AG09319 (cell line): ENCODE measurements at places on chromosomes 5 and 9.
A peak's percentile ranks its signal among the peaks of the same experiment; 100 is the strongest.

DNA sequence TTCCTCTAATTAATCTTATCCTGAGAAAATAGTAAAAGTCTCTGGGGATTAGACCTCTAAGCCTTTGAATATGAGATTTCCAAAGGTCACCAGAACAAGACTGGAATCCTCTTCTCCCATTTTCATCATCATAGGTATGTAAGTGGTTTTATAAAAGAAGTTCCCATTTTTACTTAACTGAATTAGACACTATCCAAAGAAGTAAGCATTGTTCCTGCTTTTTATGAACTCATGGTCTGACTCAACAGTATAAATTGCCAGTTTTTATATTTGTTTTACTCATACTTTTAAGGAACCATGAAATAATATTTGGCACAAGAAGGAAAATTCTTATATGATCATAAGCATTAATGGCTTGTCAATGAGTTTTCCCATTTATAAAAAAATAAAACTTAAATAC is 167.1 kb upstream of the ADRA1B start:
- DNase-seq = no peak

- DNase-seq = no peak
Measured at GRCh38 chr5:159913501-159913900, 2.8 kb upstream of the ADRA1B start.

DNA sequence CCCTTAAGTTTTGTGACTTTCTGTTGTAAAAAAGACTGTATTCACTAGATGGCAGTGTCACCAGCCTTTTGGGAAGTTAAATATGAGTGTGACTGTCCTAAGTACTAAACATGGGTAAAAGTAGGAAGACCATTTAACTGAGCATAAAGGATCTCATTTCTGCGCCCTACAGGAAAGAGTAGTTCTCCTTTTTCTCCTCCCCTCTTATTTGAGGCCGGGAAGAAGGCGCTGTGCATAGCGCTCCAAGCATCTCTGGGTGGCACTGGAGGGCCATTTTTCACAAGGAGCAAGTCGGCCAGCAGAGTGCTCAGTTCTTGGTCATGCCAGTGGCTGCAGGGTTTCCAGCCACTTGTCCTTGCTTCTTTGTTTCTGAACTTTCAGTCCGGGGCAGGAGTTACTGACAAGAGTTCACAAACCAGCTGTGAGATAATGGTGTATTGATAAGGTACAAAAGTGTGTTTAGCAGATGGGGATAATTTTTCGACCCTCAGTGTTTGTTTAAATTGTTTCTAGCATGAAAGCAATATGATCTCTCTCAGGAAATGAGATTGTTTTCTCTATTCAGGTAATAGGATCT is 227.6 kb upstream of the DMRT1 start:
- peak; percentile 81 for DNase-seq

DNA sequence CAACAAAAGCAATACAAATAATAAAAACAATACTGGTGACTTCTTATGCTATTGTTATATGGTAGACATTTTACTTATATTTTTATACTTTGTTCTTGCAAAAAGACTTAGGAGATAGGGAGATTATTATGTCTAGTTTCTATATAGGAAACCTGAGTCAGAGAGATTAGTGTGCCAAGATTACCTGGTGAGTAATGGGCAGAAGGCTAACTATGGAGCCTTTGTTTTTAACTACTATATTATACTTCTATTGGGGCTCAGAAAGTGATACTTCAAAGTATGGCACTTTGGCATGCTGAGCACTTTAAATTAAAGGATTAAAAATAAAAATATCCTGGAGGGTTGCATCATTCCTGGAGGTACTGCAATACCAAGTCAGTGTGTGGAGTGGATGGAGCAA is 117.5 kb upstream of the CLINT1 start:
- no peak for DNase-seq

GRCh38 chr5:14659821-14660607 is 4.5 kb upstream of the OTULIN start:
- DNase-seq = peak; percentile 40

DNA sequence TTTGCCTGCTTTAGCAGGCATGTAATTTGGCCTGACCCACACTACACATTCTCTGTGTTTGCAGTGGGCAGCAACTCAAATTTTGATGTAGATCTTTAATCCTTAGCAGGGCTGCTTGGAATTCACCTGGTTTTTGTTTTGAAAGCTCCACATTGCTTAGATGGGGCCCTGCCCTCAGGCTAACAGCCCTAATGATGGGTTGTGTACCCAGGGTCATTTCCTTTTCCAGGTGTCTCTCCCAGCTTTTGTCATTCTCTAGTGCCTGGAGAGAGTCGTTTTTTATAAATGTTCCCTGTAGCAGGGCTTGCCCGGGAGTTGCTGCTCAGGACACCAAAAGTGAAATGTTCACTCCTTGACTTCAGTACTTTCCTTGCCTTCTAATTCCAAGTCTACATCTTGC is 126.3 kb downstream of the TRIO start:
- no peak for DNase-seq

- no peak for DNase-seq
Measured at GRCh38 chr9:1065130-1065529, 15.0 kb downstream of the DMRT2 start.

- DNase-seq = no peak
Measured at GRCh38 chr9:114718801-114719221, 36.8 kb upstream of the TEX48 start.

GRCh38 chr5:55540525-55540924 is 5.8 kb upstream of the PLPP1 start:
- DNase-seq = no peak

GRCh38 chr5:92418341-92418740 is 1035.2 kb upstream of the ARRDC3 start:
- DNase-seq = no peak

DNA sequence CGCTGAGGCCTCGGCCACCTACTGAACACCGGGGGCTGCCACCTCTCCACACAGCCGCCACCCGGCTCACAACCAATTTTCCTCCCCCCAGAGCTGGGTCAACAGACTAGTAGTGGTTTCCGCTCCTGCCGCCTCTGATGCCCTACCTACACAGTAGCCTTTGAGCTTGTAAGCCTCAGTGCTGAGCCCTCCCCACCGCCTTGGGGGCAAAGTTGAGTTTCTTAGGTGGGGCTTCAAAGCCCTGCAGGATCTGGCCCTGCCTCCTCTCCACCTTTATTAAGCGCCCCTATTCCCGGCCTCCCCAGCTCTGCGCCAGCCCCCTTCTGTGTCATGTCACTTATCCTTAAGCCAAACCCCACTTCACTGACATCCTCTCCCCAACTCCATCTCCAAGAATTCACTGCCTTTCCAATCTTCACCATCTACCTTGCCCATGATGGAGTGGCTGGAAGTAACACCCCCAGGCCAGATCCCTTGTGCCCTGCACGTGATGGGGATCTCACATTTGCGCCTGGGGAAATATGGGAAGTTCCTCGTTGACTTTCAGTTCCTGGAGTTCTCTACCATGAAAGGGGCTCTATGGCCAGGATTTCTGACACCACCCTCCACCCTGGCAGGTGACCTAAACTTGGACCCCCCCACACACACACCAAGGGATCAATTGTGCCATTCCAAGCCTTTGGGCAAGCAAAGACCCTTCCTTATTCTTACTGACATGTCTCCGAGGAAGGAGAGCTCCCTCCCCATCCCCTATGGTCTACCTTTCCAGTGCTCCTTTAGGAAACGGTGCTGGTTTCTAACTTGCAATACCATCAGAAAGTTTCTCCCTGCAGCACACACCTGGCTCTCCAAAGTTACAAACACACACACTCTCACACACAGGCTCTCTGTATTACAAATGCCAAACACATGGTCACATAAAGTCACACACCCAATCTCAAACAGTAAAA is 2.7 kb upstream of the CNTFR start:
- DNase-seq = no peak

DNA sequence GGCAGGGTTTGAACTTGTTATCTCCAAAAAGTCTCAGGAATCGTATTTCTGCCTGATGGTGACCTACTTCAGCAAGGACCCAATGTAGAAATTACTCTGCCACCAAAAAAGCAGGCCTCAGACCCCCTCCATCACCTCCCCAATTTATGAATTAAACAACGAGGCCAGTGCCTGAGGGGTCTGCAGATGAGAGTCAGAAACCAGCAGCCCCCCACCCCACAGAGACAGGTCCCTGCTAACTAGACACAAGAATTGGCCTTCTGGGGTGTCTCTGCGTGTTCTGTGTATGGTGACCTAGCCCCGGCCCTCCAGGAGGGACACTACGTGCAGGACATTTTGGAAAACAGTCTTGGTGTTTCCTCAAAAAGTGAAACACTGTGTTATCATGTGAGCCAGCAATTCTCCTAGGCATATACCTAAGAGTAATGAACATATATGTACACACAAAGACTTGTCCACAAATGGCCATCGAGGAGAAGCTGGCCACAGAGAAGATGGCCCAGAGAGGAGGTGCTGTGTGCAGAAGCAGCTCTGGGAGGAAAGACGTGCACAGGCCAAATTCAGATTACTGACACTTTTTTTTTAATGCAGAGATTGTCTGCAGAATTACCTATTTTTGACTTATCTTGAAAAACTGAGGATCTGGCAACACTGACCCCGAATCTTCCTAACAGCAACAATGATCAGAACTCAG is 93.8 kb downstream of the ADAMTS2 start:
- DNase-seq = no peak

DNA sequence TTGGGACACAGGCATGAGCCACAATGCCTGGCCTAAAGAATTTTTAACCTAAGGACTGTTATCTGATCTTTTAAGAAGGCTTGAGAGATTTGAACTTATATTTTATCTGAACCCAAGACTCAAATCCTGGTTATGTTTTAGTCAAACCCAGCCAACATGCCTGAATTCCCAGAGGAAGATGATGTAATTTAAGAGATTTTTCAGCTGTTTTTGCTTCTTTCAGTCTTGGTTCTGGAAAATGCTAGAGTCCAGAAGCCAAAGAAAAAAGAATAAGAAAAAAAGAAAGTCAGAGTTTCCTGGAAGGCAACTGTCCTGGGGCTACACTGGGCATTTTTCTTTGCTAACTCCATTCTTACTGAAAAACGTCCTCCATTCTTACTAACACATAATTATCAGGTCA is 85.8 kb downstream of the SNX18 start:
- DNase-seq = no peak

GRCh38 chr9:4799033-4799430 is 6.3 kb downstream of the RCL1 start:
- DNase-seq = no peak

- DNase-seq = no peak
Measured at GRCh38 chr5:80308526-80308925, 11.3 kb upstream of the SPZ1 start.

DNA sequence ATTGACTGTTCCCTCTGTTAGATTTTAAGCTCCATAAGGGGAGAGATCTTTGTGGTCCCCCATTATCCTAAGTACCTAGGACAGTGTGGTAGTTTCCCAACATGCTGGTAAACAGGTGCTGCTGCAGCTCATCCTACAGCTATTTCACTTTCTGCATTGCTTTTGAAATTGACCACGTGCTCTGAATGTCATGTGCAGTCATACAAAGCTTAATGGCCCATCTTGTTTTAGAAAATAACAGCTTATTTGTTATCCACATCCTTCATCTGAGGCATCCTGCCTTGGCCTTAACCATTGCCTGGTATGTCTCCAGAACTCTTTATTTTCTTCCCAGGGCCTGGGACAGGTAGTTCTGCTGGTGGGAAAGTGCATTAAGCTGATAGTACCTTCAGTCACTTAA is 14.7 kb downstream of the PIK3R1 start:
- no peak for DNase-seq

GRCh38 chr5:38695021-38695958 is 138.8 kb upstream of the LIFR start:
- no peak for DNase-seq

DNA sequence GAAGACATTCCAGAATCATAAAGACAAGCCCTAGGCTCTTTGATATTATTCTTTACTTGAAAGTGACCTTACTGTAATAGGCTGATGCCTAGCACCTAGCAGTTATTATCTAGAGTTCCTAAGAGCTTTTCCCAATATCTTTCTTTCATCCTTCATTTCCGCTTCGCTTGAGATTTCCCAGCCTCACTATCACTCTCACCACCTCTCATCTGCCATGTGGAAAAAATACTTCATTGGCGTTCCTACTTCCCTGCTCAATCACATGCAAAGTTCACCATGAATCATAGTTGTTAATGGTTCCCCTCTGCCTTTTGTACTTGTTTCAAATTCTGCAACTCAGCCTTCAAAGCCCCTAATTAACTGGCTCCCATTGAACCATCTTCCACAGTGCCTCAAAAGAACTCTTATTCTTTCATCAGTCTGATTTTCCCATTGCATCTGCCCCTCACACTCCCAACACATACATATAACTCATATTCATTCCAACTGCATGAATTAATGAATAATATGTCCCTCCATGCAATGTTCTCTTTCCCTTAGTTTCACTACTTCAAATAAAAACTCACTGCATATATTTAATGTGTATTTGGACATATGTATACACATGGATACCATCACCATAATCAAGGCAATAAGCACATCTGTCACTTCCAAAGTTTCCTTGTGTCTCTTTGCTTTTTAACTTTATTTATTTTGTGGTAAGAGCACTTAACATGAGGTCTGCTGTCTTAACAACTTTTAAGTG is 221.6 kb downstream of the PARP8 start:
- no peak for DNase-seq

GRCh38 chr5:150149618-150150017 is 6.0 kb downstream of the PDGFRB start:
- no peak for DNase-seq

GRCh38 chr9:137140151-137141012 is 1.4 kb downstream of the GRIN1 start:
- DNase-seq = no peak

DNA sequence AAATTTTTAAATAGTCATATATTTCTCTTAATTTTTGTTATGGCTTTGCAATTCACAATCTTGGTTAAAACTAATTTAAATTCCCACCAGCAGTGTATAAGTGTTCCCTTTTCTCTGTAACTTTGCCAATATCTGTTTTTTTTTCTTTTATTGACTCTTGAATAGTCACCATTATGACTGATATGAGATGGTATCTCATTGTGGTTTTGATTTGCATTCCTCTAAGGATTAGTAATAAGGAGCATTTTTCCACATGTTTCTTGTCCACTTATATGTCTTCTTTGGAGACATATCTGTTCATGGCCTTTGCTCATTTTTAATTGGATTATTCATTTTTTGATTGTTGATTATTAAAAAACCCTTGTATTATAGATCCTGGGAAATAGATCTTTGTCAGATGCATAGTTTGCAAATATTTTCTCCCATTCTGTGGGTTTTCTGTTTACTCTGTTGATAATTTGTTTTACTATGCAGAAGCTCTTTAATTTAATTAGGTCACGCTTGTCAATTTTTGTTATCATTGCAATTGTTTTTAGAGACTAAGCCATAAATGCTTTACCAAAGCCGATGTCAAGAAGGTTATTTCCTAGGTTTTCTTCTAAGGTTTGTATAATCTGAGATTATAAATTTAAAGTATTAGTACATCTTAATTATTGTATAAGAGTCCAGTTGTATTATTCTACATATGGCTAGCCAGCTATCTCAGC is 610.9 kb downstream of the CHSY3 start:
- DNase-seq = peak; percentile 8

GRCh38 chr9:6984941-6985578 is 227.3 kb downstream of the KDM4C start:
- no peak for DNase-seq
